ENCODE measurements at places on chromosomes 7 and 10.

DNA sequence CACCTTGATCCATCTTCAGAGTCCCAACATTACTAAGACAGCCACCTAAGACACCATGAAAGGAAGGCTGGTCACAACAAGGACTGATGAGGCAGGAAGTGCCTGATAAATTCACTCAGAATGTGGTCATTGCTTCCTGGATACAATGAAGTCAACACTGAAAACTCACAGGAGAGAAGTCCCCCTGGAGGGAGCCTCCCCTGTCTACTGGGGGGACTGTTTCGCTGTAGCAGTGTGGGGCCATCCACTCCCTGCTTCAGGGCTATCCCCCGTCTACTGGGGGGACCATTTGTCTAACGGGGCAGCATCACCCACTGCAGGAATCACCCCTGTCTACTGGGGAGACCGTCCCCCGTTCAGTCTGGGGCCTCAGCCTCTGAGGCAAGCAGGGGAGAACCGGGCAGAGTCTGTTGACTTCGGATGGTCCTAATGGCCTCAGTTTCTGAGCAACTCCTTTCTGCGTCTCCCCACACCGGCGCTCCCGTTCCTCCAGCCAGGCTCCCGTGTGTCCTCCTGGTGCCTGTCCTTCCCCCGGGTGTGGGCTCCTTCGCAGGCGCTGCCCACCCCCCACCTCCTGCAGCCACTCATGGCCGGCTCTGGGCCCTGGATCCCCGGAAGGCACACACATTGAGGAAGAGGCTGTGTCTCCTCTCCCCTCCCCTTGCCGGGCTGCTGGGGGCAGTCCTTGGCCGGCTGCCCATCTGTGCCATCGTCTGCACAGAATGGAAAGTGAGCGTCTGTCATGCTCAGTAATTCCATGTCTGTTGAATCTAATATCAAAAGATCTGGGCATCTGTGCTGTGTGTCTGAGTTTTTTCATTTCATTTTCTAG lies 59.9 kb upstream of the DNAJB6 start:
- DNase-seq: peak; percentile 37

DNA sequence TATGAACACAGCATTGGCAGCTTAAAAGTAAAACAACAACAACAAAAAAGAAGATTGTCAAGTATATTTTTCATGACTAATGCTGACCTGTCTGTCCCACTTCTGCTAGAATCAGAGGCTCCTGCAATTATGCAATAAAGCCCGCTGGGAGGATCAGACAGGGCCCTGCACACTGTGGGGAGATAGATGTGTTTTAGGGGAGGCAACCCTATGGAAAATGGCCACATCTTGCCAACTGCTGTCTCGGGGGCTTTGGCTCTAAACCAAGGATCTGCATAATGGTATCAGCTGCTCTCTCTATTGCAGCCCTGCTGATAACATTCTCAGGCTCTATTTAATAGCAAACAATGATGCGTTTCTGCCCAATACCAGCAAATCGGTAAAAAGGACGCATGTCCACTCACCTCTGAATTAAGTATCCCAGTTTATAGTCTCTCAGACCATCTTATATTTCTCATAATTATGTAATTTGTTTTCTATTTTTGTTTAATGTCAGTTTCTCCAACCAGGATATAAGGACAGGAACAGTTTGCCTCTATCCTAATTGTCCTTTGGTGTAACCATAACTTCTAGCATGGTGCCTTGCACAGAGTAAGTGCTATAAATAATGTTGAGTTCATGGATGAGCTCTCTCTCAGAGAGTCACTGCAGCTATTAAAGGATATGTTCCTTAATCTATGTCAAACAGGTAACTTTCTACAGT lies 15.3 kb upstream of the PRKAR2B start:
- peak; percentile 35 for DNase-seq

- DNase-seq: peak; percentile 82
Measured at GRCh38 chr7:141563956-141564623, 12.9 kb downstream of the AGK start.

GRCh38 chr10:95435548-95436279 lies 125.5 kb downstream of the SORBS1 start:
- DNase-seq: no peak

DNA sequence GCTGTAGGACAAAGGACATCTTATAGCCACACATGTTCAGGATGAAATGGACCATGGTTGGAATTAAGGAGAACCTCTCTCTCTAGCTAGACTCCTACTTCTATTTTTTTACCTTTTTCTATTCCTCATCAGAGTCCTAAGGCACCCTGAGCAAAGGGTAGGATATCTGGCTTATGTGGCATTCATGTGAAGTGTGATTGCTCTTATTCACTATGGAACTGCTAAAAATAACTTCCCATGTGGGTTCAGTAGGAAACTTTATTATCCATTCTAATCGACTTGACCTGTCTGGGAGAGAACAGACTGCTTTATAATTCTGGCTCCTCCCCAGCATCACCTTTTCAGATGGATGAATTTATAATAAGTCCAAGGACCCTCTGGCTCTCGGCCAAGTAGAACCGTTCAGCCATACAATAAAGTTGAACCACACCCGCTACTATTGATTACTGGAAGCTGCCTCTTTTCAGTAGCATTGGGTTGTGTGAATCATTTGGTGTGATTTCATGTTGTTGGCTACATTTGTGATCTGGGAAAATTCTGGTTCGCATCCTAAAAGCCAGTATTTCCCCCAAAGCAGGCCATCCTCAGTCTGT lies 117.5 kb downstream of the NRF1 start:
- no peak for DNase-seq

- DNase-seq: no peak
Measured at GRCh38 chr7:74627661-74628411, 29.7 kb upstream of the GTF2I start.

GRCh38 chr10:113226831-113227445 lies 276.9 kb downstream of the TCF7L2 start:
- no peak for DNase-seq

- DNase-seq: no peak
Measured at GRCh38 chr7:148915211-148915610, 31.1 kb upstream of the EZH2 start.

DNA sequence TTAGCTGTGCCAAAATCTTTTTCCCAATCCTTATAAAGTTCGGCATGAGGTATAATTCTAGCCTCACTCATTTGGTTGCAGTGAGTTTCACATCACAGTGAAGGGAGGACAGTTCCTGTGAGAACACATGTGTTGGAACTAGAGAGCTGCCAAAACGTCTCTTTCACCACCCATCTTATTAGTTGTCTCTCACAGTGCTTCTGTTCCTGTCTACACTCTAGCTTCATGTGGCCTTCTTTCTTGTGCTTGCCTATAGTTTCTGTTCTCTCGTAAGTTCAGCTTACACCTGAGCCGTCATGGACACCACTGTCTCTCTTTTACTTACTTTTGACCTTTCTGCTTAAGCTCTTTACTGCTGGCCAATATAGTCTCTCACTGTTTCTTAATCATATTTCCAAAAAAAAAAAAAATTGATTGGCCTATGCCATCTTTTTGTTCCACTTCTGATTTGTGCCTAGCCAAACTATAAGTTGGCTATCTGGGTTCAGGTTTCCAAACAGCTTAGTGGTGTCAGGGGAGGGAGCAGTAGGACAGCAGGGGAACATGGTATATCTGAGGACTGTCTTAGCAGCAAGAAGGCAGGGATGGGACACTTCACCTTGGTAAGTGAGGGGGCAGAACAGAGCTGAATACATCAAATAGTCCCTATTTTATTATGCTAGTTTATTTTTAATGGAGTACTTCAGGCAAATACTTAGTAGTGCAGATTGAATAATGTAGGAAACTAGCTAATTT lies 38.0 kb downstream of the ZNRF2 start:
- no peak for DNase-seq

GRCh38 chr10:43728425-43728824 lies 79.7 kb upstream of the ZNF32 start:
- DNase-seq: no peak

DNA sequence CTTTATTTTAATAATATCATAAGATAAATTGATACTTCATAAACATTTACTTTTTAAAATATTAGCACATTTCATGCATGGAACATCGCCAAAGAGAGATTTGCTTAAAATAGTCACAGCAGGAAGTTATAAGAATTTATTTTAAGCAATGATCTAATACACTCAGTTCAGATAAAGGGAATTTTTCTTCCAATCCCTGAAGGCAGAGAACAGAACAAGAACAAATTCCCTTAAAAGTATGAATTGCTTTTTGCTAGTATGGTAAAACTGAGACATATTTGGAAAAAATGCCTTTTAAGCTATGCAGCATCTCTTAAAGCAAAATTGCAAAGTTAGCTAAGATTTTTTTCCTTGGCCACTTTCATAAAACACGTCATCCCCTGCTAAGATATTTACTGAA lies 91.0 kb downstream of the SEMA3D start:
- DNase-seq: no peak

DNA sequence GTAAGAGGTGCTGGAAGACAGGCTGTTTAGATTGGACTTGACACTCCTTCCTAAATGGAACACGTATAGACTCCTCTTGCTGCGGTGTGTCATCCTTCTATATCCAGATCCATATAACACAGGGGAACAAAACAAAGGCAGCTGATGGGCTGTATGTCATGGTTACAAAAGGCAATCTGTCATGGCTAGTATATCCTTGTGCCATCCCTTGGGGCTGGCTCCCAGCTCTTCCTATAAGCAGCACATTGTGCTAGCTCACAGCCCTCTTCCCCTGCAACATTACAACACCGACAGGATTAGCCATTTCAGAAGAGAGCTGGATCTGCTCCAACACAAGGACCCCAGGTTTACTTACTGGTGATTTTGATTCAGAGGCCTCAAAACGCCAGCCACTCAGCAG lies 15.3 kb downstream of the LIPK start:
- DNase-seq: no peak

DNA sequence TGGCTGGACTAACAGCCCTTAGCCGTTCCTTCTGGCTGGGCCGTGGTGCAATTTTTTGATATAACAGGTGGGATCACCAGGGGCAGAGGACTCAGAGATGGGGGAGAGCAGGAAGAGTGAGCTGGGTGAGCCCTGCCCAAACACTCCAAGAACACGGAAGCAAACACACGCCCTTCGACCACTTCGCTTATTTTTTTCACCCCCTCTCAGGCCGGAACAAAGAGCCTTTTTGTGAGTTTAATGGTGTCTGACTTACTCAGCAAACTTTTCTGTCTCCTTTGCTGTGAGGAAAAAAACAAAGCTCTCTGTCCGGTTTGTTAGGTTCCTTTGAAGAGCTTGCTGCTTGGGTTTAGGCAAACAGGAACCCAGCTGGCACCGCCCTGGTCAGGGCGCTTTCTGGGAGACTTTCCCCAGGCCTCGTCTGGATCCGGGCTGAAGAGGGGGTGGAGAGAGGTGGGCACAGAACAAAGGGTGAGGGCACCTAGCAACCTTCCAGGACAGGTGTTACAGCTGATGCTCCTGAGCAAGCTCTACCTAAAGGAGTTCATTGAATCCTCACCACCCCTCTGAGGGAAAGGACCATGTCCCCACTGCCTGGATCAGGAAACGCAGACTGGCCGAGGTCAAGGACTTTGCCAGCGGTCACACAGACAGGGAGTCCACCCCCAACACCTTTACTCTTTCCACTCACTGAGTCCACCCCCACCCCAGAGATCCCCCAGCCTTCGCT lies 23.3 kb downstream of the CALML3 start:
- DNase-seq: peak; percentile 16

DNA sequence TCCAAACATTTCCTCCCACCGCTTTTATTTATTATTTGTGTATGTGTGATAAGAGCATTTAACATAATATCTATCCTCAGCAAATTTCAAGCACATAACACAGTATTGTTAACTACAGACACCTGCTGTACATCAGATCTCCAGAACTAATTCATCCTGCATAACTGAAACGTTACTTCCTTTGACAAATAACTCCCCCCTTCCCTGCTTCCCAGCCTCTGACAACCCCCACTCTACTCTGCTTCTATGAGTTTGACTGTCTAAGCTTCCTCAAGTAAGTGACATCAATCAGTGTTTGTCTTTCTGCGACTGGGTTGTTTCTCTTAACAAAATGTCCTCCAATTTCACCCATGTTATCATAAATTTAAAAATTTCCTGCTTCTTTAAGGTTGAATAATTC lies 22.1 kb downstream of the C10orf71 start:
- no peak for DNase-seq

GRCh38 chr7:30710669-30711068 lies 28.4 kb upstream of the CRHR2 start:
- no peak for DNase-seq

DNA sequence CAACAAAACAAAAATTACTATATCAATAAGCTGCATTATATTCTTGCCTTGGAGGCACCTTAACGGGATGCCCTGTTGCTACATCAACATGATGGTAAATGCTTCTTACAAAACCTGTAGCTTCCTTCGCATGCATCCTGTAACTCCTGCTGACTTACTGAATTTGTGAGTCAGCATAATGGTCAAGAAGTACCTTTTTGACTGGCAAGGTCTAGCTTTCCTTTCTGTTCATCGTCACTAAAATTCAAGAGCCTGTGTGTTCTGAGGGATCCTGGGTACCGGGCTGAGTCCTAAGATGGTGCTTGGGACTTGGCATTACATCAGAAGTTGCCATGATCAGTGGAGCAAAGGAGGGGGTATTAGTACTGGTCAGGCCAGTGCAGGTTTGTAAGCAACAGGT lies 4.9 kb downstream of the PFKFB3 start:
- no peak for DNase-seq

- no peak for DNase-seq
Measured at GRCh38 chr10:3206511-3207157, 34.1 kb upstream of the PITRM1 start.

- no peak for DNase-seq
Measured at GRCh38 chr7:155889636-155890511, 77.6 kb upstream of the SHH start.

DNA sequence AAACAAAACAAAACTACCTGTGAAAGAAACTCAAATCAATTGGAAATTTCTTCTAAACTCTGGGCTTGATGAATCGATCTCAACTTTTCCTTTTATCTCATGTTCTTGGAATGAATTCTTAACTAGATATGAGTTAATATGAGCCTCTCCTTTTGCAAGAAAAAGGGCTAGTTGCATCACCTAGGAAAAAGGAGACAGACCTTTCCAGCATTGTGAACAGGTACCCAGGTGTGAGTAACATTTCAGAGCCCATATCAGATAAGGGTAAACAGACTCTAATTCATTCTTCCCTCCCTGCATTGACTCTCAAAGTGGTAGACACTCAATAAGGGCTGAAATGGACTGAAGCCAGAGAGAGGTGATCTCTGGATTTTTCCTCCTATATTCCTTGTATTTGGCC lies 103.8 kb upstream of the AGR3 start:
- DNase-seq: no peak

GRCh38 chr10:3911713-3912442 lies 126.9 kb upstream of the KLF6 start:
- DNase-seq: no peak
